AG08396 (cell line): ENCODE measurements at places on chromosomes 6 and 20.
A peak's percentile ranks its signal among the peaks of the same experiment; 100 is the strongest.

DNA sequence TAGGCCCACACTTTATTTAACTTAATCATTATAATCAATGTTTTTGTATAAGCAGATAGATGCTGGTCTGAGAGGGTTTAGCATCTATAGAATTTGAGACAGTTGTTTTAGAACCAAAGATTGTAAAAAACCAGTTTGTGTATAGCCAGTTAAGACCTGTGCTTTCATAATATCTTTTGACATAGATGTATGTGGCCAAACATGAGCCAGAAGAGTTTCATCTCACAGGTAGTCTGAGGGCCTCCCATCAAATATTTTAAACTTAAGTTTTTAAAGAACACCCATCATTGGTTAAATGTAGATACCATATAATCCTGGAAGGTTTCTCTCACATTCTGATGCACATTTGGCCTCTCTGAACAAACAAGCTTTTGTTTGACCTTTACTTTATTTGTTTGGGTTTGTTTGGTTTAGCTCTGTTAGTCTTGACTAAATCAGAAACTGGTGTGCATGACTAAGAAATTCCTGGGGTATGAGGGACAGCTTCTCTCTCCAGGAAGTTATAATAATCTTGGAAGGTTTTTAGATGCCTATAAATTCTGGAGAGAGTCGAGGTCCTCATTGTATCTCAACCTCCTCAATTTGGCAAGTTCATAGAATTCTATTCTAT is 58.0 kb upstream of the TMEM200A start:
- DNase-seq = peak; percentile 41

- no peak for DNase-seq
Observed at GRCh38 chr6:108294297-108294726, 542 bp upstream of the AFG1L start.

DNA sequence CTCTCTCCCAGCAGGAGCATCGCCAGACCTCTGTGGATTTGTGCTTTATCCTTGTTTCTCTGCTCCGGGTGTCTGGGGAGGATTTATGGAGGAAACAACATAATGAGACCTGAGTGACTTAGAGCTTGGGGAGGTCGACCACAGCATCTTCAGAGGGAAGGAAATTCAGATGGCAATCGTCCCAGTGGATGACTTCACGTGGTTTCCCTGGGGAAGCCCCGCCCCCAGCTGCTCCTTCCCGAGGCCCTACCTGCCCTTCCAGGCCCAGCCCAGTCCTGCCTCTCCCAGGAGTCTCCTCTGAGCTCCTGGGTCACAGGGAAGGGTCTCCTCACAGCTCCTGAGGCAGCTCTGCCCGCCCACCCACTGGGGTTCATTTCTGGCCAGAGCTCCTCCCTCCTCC is 430.3 kb upstream of the SULF2 start:
- DNase-seq = no peak

DNA sequence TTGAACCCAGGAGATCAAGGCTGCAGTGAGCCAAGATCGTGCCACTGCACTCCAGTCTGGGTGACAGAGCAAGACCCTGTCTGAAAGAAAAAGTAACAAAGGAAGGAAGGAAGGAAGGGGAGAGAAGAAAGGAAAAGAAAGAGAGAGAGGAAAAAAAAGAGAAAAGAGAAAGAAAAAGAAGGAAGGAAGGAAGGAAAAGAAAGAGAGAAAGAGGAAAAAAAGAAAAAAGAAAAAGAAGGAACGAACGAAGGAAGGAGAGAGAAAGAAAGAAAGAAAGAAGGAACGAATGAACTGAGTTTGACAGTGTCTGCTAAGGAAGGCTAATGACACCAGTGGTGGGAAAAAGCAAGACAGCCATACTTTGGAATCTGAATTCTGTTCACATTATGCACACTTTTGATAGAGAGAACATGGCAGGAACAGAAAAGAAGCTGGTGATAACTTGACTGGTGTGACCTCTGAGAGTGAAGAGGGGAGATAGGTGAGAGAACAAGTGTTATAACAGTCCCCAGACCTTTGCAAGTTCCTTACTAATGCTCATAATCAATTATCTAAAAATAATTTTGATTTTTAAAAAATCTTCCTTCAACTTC is 93.3 kb upstream of the MYLIP start:
- no peak for DNase-seq

GRCh38 chr20:57897891-57898290 is 188.1 kb upstream of the PMEPA1 start:
- no peak for DNase-seq
